Germinal center (tissue), 1 donor: ENCODE measurements at places on chromosomes 16 and 17.

- no peak for DNase-seq
Observed at GRCh38 chr17:57508671-57509070, 236.4 kb downstream of the CCDC182 start.

- DNase-seq, result no peak
Observed at GRCh38 chr16:2058872-2059271, 11.1 kb downstream of the TSC2 start.

DNA sequence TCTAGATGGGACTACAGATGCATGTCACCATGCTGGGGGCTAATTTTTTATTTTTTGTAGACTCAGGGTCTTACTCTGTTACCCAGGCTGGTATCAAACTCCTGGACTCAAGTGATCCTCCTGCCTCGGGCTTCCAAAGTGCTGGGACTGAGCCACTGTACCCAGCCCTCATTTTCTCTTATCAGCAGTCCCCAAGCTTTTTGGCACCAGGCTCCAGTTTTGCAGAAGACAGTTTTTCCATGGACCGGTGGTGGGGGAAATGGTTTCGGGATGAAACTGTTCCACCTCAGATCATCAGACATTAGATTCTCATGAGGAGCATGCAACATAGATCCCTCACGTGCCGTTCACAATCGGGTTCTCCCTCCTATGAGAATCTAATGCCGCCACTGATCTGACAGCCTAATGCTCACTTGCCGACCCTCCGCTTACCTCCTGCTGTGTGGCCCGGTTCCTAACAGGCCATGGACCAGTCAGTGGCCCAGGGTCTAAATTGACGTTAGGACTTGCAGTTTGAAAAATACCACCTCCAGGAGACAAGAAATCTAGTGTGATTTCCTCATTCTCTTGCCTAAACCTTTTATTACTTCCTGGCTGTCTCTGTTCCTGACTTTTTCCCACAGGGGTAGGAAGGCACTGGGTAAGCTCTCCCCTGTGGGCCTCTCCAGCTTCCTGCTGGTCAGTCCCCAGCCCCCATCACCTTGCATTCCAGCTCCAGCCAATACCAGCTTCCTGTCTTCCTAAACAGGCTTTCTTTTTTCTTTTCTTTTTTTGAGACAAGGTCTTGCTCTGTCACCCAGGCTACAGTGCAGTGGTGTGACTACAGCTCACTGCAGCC, 9.3 kb upstream of the CNP start:
- no peak for DNase-seq

DNA sequence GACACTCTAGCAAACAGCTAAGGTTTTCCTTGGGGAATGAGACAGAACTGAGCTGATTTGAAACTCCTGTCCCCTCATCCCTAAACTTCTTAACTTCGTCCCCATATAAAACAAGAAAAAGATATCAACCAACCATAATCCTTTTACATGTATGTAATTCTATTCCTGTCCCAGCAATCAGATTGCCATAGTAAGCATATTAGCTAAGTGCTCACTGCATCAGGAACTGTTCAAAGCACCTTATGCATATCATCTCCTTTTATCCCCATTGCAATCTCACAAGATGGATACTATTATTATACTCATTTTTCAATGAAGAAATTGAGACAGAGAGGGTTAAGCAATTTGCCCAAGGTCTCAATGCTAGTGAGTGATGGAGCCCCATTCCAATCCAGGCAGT, 6.8 kb downstream of the KIF18B start:
- no peak for DNase-seq

- DNase-seq, result no peak
Observed at GRCh38 chr16:24288516-24288915, 32.4 kb downstream of the CACNG3 start.
